ENCODE measurements at places on chromosomes 16 and 17.

GRCh38 chr16:68512183-68512582, 26.9 kb upstream of the ZFP90 start:
- DNase-seq = no peak

- no peak for DNase-seq
These were observed 2.0 kb upstream of the CCDC92B start for GRCh38 chr17:2751491-2751890.

GRCh38 chr17:78952706-78953105, 27.0 kb downstream of the LGALS3BP start:
- DNase-seq = no peak

- no peak for DNase-seq
These were observed 147.4 kb upstream of the RPH3AL start for GRCh38 chr17:499951-500461.

Data from stimulated activated CD8-positive, alpha-beta memory T cell treated with anti-CD3 and anti-CD28 coated beads, Interleukin-12 subunit alpha, Interleukin-12 subunit beta, amount 100 ng/mL, for 4 hours (primary cell).